ENCODE measurements at places on chromosomes 13 and 19.

- no peak for DNase-seq
Measured at GRCh38 chr13:41056826-41057711, 4.2 kb upstream of the WBP4 start.

DNA sequence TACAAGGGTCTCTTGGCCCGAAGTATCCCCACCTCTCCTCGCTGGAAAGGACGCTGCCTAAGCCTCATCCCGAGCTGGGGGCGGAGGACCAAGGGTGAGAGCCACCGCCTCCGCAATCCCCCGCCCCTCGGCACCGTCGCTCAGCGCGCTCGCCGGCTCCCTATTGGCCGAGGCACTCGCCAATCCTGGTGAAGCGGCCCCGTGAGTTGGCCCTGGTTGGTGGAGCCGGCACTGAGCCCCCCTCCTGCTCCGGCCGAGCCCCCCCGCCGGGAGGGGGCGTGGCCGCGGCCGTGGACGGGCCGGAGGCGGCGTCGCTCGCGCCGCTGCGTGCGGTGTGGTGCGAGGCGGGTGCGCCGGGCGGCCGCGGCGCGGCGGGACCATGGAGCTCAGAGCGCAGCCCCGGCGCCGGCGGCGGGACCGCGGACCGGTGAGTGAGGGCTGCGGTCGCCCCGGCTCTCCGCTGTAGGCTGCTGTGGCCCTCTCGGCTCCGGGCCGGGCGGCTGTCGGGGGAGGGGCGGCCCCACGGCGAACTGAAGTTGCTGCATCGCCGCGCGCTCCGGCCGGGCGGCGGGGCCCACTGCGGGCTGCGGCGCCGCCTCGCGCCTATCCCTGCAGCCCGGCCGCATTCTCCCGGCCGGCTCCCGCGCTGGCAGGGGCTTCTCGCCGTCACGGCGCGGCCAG, at the start of gene WASF3:
TSS of gene WASF3 (plus strand) at position 291 of the 681 bp plus-strand sequence. CDS start 84,588 bp downstream, outside the sequence.
- peak; percentile 68 for DNase-seq

DNA sequence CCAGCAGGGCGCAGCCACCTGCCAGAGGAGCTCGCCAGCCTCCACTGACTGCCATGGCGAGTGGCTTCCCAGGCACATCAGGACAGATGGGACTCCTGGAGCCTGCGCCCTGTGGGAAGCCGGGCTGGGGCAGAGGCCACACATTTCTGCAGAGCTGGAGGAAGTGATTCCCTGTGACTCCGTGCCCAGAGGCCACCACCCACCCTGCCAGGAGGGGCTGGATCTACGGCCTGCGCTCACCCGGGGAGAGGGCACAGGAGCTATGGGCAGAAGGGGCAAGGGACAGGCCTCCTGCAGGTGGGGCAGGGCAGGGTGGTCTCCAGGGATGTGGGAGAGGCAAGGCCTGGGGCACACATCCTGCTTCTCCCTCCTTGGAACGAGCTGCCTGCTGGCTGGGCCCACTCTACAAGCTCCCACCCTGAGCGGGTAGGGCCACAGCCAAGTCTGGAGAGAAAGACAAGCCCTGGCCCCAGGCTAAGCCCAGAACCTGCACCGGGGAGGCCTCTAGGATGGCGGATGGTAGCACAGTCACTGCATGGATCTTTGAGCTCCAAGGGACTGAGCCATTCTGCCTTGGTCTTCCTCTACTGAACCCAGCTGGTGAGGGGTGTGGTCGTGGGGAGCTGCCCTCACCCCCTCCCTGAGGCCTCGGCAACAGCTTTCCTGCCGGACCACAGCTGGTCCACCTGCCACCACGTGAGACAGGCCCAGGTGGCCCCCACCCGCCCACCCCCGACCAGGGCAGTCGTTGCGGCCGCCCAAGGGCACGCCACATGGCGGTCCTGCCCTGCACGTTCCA, 40.6 kb downstream of the CEBPG start:
- no peak for DNase-seq

GRCh38 chr19:55116859-55117662, at the start of gene PPP1R12C:
PPP1R12C (minus strand) TSS chr19:55117637; CDS start chr19:55117543, 94 bp downstream.
- DNase-seq = no peak

All from HL-60 (cell line).